Activated T-cell treated with anti-CD3 and anti-CD28 coated beads, Interleukin-2, amount 50 U/mL, for 1 hour (primary cell): ENCODE measurements at places on chromosomes 6 and 20.

DNA sequence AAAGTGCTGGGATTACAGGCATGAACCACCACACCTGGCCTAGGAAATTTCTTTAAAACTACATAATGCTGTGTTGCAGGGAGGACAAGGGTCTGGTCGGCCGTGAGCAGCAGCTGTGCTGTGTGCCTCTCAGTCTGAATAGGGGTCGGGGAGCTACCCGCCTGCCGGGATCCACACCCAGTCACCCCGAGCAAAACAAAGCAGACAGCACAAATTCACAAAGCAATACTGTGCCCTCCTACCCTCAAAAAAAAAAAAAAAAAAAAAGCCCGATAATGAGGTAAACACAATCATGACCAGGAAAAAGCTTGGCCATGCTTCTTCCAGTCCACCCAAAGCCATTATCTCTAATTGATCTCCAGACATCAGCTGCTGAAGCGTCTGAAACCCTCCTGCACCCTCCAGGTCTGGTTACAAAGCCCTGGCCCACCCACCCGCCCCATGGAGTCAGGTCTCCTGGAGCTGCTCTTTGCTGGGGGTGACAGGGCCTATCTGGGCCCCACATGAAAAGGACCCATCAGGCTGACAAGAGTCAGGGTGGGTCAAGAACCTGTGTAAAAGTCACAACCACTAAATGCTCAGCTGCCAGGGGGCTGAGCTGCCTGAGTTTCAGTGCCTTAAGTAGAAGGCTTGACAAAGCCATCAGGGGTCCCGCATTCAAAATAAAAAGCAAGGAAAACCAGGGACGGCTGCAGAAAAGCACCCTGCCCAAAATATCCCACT lies 88.2 kb downstream of the NOL4L start:
- DNase-seq, result no peak

- DNase-seq, result no peak
Measured at GRCh38 chr6:156413154-156413553, 364.0 kb upstream of the ARID1B start.

GRCh38 chr6:3532296-3532916 lies 75.6 kb upstream of the SLC22A23 start:
- DNase-seq, result no peak

- no peak for DNase-seq
Measured at GRCh38 chr6:56649053-56649769, 6.5 kb upstream of the DST start.

- DNase-seq, result no peak
Measured at GRCh38 chr6:101876431-101876830, 482.9 kb downstream of the GRIK2 start.

GRCh38 chr6:82227770-82228169 lies 19.8 kb downstream of the IBTK start:
- no peak for DNase-seq

DNA sequence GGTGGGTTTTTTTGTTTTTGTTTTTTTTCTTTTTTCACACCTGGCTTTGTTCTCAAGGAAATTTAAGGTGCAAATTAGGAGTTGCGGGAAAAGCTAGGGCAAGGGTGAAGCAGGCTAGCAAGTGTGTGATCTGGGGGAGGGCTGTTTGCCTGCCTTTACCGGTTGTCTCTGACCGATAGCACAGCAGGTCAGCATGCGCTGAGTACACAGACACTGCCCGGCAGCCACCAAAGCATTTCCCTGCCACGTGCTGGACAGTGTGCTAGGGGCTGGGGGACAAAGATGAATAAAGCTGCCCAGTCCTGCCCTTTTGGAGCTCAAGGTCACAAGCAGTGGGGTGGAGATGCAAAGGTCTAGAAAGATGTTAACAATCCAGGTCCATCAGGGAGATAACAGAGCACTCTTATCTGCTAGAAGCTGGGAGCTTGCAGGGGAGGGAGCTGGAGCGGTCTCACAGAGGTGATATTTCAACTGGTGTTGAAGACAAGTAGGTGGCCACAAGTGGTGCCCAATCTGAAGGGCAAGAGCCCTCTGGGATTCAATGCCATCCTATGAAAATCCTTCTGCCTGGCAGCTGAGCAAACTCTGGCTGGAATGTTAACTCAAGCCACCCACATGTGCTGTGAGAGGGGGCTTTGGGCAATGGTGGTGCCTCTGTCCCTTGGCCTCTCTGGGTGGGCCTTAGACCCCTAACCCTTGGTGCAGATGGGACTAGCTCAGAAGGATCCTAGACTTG lies 24.5 kb downstream of the TTBK1 start:
- DNase-seq, result no peak

DNA sequence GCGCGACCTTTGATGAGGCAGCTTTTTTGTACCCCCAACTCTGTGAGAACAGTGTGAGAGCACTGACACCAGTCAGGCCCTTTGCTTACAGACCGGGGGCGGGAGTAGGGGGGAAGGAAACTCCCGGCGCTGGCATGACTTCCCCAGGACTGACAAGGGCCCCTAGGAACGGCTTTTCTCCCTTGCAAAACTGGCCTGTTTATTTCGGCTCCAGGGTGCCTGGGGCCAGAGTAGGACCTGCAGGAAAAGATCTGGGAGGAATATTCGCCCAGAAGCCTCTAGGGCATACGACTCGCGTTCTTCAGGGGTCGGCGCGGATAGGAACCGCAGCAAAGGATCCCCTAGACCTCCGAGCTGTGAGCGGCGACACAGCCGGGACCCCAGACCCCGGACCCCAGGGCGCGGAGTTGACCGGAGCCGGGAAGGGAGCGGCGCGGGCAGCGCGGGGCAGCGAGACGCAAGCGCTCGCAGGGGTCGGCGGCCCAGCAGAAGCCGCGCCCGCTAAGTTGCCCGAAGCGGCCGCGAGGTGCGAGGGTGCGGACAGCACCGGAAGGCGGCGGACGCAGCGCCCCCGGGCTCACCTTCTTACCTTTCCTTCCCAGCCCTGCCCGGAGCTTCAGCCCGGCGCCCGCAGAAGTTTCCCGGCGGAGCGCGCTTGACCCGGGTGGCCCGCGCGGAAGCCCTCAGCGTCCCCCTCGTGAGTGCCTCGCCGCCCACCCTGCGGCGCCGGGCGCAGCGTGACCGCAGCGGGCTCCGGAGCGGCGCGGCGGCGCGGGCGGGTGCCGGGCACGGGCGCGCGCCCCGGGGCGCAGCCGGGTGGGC lies at the start of gene POPDC3:
Gene POPDC3 (minus strand): TSS at position 771 of the 822 bp plus-strand sequence. CDS start 18,105 bp downstream, outside the sequence.
- DNase-seq, result no peak

DNA sequence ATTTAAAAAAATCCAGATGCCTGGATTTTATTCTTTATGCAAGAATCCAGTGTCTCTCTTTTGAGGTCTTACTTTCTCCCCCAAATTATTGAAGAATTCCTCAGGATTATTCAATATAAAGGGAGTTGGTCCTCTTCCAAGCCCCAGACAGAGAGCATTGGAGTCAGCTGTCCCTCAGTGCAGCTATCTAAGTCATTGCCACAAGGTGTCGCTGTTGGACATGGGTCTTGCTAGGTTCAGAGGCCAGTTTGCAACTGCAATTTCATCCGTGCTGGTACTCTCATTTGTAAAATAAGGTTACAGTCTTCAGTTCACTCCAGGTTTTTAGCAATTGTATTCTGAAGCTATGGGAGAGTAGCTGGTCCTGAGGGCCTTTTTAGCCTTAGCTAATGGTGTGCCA lies 27.8 kb downstream of the CCN2 start:
- DNase-seq, result no peak

DNA sequence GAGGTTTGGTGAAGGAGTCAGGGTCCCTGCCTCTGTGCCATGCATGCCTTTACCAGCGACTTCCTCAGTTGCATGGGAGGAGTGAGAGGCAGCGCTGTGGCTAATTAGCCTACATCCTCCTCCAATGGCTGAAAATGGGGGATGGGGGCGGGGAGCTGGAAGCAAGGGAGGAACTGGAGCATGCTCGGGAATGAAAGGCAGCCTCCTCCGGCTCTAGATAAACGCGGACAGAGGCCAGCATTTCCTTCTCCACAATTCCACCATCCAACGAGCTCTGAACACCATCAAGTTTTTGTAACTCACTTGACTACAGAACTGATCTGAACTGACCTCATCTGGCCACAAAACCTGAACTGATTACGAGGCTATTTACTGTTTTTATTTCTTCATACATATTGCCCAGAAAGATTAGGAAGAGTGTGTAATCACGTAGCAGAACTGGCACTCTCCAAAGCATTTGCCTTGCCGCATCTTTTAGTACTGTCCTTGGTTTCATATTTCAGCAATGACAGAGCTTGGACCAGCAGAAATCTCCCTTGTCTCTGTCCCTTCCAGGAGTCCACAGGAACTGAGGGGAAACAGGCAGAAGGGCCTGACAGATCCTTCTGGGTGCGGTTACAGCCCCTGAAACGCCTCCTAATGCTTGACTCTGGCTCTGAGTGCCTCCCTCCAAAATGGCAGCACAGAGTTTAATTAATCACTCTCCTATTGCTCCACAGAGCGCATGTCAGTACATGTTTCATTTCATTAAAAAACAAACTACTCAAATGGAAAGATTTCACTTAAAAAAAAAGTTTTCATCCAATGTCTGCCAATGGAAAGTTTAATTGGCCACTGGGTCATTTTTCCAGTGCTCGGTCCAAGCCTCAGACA lies 58.2 kb upstream of the TRAF3IP2 start:
- DNase-seq, result no peak

GRCh38 chr20:3121271-3121911 lies 36.9 kb upstream of the AVP start:
- DNase-seq, result peak; percentile 43

- no peak for DNase-seq
Measured at GRCh38 chr6:5846335-5846734, 160.4 kb downstream of the NRN1 start.

DNA sequence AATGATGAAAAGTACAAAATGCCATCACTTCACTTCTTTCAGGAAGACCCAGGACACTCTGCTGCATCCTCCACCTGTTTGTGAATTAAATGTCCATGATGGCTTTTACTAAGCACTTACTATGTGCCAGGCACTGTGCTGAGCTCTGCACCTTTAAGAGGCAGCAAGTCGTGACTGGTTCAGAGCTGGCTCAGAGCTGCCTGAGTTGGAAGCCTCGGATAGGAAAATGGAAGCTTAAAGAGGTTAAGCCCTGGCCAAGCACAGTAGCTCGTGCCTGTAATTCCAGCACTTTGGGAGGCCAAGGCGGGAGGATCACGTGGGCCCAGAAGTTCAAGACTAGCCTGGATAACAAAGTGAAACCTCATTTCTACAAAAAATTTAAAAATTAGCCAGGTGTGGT lies 95.6 kb downstream of the SNX5 start:
- no peak for DNase-seq

DNA sequence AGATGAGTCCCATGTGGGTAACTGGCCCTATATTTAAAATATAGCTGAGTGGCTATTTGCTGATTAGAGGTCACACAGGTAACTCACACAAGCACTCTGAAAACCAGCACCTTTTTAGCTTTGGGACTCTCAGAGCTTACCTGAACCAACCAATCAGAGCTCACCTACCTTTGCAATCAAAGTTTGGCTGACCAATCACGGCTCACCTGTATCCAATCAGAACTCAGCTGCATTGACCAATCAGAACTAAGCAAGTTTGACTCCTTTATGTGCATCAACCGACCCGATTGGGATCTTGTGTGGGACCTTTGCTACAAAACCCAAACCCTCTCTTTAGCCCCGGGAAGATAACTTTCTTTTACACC lies 106.8 kb upstream of the NXT1 start:
- DNase-seq, result no peak

GRCh38 chr20:50415516-50416268 lies 94.5 kb upstream of the PTPN1 start:
- DNase-seq, result no peak

DNA sequence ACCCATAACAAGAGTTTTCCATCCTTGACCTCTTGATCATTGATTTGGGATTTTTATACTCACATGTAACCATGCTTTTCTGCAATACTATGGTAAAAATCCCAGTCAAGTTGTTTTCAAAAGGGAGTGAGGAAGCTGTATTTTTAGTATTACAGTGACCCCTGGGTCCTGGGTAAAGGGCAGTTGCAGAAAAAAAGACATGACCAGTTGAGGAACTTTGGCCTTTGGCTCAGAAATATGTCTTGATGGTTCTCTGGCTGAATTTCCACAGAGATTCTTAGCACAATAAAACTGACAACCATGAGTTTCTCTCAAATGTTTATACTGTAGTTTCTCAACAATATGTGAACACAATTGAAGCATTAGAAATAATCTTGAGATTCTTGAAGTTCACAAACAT lies 28.6 kb upstream of the PRL start:
- no peak for DNase-seq

- no peak for DNase-seq
Measured at GRCh38 chr6:19333936-19334335, 503.2 kb upstream of the ID4 start.

- DNase-seq, result no peak
Measured at GRCh38 chr6:131532580-131533039, 40.4 kb upstream of the ARG1 start.

GRCh38 chr6:14038467-14039437 lies 78.8 kb upstream of the CD83 start:
- no peak for DNase-seq

GRCh38 chr6:14194483-14194882 lies 76.9 kb downstream of the CD83 start:
- DNase-seq, result no peak

GRCh38 chr6:113750151-113750855 lies 106.8 kb upstream of the MARCKS start:
- no peak for DNase-seq

DNA sequence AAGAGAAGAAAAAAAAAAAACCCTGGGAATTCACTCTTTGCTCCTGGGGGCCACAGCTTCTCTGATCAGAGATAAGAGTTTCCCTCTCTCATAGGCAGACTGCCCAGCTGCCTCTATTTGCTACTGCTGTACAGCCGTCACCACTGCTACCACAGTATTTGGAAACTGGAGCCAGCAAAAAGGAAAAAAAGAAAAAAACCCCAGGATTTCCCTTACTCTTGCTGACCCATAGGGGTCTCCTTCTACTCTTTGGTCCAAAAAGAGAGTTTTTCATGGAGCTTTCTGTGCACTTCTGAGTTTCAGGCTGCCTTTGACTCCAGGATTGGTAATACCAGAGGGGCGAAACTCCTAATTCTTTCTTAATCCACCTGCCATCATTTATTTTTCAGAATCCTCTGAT lies 89.7 kb downstream of the MDGA1 start:
- DNase-seq, result no peak

GRCh38 chr6:7542874-7543624 lies 1.6 kb downstream of the DSP start:
- no peak for DNase-seq

- peak; percentile 62 for DNase-seq
Measured at GRCh38 chr6:25138233-25138933, 140.8 kb upstream of the CARMIL1 start.

DNA sequence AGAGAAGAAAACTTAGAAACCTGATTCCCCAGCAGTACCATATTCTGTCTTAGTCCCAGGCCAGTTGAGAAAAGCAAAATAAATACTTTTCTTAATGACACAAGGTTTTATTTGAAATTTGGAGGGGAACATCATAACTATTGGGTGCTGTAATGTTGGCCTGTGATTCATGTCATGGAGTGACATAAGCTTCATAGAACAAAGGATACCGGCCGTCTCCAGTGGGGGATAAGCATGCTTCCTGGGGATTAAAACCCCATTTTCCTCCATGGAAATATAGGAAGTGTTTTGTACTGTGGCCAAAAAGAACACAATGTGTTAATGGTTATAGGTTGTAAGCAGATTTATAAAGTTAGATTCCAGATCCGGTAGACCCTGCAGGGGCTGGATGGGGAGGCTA lies 18.0 kb downstream of the MTHFD1L start:
- DNase-seq, result no peak

- no peak for DNase-seq
Measured at GRCh38 chr20:4233520-4233919, 218.2 kb upstream of the RNF24 start.
